Activated CD4-positive, CD25-positive, alpha-beta regulatory T cell (primary cell): ENCODE measurements at places on chromosomes 6 and 20.

GRCh38 chr20:10313701-10314100, 95.1 kb downstream of the SNAP25 start:
- no peak for DNase-seq

DNA sequence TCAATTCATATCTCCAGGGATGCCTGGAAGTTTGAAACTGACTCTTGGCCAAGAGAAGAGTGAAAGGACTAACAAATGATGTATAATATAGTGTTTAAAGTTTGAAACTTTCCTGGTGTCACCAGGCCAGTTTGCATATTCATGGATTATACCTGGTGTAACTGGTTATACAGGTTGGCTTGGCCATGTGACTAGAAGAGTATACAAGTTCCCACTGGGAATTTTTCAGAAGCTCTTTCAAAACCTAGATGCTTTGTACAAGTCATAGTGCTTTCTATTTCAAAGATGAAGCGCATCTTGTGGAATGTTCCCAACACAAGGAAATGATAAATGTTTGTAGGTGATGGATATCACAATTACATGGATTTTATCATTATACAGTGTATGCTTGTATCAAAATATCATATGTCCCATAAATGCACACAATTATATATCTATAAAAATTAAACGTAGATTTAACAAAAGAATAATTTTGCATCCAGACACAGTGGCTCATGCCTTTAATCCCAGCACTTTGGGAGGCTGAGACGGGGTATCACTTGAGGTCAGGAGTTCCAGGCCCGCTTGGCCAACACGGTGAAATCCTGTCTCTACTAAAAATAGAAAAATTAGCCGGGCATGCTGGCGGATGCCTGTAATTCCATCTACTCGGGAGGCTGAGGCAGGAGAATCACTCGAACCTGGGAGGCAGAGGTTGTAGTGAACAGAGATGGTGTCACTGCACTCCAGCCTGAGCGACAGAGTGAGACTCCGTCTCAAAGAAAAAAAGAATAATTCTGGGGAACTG, 1420.2 kb downstream of the GRIK2 start:
- DNase-seq: no peak

GRCh38 chr6:153074761-153075160, 56.3 kb downstream of the RGS17 start:
- no peak for DNase-seq

DNA sequence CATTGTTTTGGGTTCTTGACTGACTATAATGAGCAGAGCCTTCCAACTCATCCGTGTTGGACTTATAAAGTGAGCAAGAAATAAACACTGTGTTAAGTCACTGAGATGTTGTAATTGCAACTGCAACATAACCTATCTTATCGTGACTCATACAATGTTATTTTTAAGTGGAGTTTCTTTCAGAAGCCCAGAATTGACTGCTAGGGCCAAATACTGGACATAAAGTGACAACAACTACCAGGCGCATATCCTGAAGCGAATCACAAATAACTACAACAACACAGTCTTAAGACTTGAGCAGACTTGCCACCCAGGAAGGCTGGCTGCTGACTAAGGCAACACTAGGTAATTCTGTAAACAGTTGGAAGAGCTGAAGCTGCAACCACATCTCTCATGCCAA, 326.6 kb downstream of the COL12A1 start:
- DNase-seq: no peak

DNA sequence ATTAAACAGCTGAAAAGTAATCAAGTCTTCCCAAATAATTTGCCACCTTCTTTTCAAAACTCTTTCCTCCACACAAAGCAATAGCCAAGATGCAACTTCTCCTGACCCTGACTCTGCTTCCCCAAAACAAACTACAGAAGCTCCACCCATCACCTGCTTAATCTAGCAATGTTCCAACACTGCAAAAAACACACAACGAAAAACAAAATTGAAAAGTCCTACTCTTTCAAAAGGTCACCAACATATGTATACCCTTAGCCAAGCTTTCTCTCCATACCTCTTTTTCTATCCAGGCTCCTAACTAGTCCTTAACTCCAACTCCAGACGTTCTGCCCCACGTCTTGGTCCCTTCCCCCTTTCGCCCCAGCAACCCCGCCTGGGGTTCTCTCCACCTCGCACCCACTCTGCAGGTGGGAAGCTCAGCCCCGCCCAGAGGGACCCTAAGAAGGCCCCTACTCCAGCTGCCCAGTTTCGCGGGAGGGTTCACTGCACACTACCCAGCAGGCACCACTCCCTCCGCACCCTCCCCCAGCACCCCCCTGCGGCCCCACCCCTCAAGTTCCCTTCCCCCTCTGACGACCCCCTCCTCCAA, 717 bp downstream of the CSNK2A1 start:
- DNase-seq: no peak
